ENCODE measurements at places on chromosomes 13 and 19. TPM values are rescaled to one million over a fixed set of nuclear protein-coding genes. Genes with fewer than 3 reads are reported as not detected.

DNA sequence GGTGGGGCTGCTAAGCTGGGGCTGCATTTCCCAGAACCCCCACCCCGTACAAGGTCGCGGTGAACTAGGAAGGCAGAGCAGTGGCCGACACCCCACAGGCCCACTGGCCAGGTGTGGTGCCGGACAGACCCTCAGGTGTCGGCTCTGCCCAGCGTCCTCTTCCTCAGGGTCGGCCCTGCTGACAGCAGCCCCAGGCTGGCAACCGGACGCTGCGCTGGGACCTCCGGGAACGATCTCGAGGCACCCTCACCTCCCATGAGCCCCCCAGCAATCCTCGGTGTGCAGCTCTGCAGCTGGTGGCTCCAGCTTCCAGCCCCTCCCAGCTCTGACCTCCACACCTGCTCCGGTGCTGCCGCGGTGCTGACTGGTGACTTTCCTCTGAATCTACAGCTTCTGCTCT, 142.9 kb upstream of the SPACA7 start:
- no peak for DNase-seq
- no peaks in the 10 kb centered on the region for H3K4me1 ChIP-seq
- no peaks in the 10 kb centered on the region for H3K27me3 ChIP-seq
- H3K4me3 ChIP-seq, result no peak overlapping the region

DNA sequence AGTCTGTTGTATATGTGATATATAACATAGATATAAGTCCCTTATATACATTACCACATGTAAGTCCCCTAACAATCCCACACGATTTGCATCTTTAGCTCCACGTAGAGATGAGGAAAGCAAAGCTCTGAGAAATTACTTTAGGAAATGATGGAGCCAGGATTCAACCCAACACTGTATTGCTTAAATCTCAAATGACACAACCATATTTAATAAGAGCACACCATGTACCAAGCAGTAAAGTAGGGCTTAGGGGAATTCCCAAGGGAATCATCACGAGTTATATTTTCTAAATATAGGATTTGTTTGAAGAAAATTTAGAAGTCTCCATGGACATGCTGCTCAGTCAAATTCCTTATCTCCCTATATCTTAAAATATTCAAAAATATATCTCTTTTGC, 61.3 kb upstream of the POMP start:
- DNase-seq, result no peak
- no peaks in the 10 kb centered on the region for H3K4me1 ChIP-seq

The CIC gene
- 163 TPM for total RNA-seq

The ZNF573 gene
- 17.8 TPM for total RNA-seq

All from testis (tissue), 5 donors.